ENCODE measurements at places on chromosomes 3 and 15.

DNA sequence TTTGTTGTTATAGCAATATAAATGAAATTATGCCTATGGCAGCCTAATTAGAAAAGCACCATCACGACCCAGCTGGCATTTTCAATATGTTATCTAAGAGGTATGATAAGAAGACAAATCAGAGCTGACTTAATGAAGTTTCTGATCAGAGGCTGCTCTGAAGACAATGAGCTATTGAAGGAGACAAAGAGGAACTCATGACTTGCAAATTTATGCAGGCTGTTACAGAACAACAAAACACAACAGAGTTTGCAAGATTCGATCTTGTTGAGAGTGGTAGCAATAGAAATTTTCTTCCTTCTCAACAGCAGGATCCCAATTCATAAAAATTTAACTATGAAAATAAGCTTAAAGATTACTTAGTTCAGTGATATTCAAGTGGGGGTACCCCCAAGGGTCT is 7.7 kb downstream of the CCDC54 start:
- DNase-seq, result no peak

DNA sequence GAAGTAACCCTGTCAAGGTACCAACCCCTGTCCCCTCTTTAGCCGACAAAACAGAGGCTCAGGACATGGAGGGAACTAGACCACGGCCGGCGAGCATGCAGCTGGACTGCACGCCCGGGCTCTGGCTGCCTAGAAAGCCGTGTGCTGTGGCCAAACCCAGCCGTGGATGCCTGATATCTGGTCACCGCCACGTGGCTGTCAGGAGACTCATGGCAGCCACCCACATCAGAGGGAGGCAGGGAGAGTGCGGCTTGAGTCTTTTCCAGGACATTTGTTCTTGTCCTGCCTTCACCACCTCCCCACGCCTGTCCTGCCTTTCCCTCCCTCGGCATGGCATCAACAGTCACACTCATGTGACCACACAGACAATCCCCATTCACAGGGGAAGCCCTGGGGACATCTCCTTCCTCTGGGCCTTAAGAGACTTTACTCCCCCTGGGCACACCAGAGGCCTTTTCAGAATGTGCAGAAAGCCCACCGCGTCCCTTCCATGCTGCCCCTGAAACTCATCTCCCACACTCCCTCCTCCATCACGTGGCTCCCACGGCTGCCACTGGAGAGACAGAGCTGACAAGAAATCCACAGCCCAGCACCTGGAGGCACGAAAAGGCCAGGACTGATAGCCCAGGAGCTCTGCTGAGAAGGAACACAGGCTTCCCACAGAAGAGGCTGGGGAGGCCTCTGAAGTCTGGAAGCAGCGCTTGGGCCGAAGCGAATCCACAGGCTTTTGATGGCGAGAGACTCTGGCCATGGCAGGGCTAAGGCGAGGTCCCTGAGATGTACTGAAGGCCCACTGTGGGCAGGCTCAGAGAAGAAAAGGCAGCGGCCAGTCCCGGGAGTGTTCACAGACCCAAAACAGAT is 71.2 kb upstream of the IQSEC1 start:
- DNase-seq, result no peak

- DNase-seq, result no peak
Observed at GRCh38 chr15:61974759-61975158, 85.5 kb downstream of the VPS13C start.

DNA sequence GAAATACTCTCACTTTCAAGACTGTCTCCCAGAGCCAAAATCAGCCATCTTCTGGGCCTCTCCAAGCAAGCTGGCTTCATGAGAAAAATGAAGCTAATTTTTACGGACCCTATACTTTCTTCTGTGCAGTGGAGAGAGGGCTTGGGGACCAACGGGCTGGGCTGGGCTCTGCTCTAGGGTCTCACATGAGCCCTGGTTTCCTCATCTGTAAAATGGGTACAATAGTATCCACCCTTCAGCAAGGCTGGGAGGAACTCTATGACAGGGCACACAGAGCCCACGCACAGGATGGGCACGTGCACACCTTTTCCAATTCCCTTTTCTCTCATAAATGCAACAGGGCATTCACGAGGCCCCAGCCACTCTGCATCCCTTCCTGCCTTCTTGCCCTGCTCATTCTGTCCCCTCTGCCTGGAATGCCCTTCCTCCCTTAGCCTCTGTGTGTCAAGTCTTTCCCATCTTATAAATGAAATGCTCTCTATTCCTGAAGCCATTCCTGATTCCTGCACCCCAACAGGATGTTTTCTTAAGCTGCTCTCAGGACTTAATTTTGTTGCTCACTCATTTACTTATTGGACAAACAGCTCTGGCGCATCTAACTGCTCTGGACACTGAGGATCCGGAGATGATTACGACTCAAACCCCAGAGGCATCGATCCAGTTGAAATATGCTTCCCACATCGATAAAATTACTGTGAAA is 32.9 kb upstream of the SEC13 start:
- DNase-seq, result no peak

DNA sequence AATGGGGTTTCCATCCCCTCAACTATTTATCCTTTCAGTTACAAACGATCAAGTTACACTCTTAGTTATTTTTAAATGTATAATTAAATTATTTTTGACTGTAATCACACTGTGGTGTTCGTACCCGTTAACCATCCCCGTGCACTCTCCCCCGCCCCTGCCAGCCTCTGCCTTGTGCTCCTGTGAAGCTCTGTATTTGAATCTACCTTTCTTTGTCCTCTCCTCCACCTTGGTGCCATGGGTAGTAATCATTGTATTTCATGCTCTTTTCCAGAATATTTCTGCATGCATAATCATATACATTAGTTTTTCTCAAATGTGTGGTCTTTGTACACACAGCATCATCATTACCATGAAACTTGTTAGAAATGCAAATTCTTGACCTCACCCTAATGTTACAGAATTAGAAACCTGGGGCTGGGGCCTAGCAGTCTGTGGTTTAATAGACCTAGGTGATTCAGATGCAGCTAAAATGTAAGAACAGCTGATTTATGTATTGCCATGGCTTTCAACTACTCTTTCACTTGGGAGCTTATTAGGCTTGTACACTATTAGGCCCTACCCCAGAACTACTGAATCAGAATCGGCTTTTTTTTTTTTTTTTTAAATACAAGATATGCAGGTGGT is 91.5 kb downstream of the STT3B start:
- no peak for DNase-seq

DNA sequence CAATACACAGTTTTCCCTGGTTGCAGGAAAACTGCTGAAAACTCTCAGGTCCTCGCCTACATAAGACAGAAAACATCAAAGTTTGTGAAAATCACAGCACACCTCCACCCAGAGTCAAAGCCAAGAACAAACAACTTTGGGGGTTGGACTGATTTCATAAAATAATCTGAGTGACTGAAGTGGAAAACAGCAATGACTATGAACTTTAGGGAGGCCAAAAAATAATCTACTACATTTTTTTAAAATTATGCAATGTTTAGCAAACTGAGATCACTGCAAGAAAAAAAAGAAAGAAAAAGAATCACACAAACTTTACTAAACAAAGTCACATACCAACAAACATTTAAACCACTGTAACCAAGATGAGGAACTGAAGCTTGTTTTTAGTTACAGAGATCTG is 15.9 kb upstream of the FOXP1 start:
- DNase-seq, result no peak

GRCh38 chr3:142615171-142615570 is 19.0 kb downstream of the PLS1 start:
- no peak for DNase-seq

GRCh38 chr3:190224863-190225692 is 97.2 kb downstream of the CLDN1 start:
- no peak for DNase-seq

All from forelimb muscle (tissue), 1 donor.